NAMALWA (cell line): ENCODE measurements at places on chromosomes 5 and 9.

DNA sequence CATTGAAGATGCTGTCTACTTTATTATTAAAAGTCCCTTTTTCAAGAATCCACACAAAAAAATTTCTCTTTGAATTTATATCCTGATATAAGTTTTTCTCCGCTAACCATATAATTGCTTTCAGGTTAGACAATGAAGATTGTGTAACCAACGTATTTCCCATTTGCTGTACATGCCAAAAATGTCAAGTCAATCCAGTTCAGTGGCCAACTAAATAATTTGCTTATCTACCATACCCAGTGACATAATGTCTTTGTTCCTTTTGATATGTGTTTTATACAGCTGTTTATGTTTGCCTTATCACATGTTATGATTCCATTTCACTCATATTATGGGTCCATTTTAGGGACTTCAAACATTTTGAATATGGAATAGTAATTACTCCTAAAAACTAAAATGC, 349.9 kb downstream of the EFNA5 start:
- no peak for DNase-seq

DNA sequence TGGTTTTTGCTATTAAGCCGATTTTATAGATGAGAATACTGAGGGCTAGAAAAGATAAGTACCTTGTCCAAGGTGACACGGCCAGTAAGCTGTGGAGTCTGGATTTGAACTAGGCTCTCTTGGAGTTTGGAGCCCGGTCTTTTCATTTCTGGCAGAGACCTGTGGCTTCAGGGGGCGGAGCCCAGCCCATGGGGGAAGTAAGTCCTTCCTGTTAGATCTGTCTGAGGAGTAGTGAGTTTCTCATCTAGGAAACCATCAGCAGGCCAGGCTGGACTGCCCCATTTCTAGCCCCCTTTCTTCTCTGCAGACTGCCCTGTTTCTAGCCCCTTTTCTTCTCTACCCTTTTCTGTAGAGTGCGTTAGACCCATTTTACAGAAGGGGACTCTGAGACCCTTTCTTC, 521 bp upstream of the PTGS1 start:
- peak; percentile 22 for DNase-seq

DNA sequence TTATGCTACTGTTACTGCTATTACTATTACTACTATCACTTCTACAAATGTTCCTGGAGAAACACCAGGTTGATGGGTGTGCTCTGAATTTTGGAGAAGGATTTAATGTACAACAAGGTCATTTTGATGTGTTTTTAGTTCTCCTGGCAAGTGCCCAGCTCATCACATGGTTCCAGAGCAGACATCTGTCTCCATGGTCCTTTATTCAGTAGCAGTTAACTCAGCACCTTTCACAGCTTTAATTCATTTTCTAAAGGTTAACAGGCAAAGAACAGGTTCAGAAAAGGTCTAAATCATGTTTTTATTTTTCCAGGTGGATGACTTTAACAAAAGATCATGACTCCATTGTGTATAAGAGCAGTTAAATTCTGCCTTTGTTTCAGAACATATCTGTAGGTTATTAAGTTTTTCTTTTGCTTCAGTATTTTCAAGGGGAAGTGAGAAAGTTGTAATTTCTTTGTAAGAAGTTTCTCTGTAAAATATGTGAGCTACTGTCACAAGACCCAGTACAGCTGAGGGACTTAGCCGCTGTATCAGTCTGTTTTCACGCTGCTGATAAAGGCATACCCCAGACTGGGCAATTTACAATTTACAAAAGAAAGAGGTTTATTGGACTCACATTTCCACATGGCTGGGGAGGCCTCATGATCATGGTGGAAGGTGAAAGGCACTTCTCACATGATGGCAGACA, 41.9 kb downstream of the MTRR start:
- no peak for DNase-seq

GRCh38 chr5:6048746-6049145, 329.6 kb downstream of the MED10 start:
- DNase-seq, result no peak

DNA sequence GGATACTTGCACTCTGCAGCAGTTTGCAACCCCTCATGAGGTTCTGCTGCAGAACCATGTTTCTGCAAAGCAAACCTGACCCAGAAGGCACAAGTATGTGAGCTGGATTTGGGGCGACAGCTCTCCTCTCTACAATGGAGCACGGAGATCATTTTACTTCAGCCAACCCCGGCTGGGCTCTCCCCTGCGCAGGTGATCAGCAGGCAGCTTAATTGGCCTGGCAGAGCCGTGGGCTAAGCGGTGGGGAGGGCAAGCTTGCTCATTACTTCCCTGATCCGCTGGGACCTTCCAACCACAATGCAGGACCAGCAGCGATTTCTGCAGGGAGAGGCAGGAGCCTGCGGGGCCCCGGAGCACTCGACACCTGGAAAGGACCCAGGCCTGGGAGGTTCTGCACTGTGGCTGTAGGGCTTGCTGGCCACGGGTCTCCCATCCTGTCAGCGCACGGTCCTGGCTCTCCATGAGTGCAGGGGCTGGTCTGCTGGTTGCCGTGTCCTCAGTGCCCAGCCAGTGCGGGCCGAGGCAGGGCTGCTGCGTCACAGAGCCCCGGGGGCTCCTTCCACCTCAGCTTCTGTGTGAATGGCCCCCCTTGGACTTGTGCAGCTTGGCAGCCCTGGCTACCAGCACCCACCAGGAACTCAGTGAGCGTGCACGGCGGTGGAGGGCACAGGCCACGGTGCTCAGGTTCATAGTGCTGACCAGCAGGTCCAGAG, 51.8 kb upstream of the RAPGEF1 start:
- no peak for DNase-seq

DNA sequence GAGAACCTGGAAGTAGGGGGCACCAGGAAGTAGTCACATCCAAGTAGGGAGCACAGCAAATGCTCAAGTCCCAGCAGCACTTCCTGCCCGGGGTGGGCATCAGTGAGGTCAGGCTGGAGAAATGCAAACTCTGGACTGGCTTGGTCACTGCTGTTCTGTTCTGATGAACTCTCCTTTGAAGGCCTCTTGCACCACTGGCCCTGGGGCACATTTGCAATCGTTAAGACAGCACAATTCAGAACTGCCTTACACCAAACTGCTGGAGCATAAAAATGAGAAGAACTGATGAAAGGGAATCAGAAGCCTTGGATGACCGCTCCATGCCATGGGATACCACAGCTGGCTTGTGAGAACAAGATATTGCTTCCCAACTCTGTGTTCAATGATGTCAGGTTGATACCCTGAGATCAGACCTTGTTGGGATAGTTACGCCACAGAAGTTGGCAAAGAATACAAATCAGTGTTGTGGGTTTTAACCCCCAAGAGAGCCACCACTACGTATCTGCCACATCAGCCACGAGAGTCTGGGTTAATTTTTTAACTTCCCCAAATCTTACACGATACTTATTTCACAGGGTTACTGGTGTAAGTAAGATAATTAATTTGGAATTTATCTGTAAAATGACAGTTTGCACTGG, 42.3 kb upstream of the ZSWIM6 start:
- DNase-seq, result no peak

DNA sequence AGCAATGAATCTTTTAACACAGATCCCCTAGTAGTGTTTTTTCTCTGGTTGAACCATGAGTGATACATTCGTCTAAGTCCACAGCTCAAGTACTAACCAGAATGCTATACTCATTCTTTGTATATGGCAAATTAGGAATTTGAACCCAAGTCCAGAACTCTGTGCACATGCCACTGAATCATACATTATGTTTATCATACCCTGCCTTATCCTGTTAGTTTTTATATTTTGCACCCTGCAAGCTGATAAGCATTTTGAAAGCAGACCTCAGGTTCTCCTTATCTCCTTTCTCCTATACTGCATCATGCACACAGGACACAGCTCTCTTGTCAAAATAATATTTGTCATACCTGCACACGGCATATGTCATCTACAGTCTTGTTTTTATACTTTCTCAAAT, 54.6 kb upstream of the ELL2 start:
- no peak for DNase-seq
